Right renal pelvis (tissue), 4 donors: ENCODE measurements at places on chromosomes 1 and 21. TPM values are rescaled to one million over a fixed set of nuclear protein-coding genes. Genes with fewer than 3 reads are reported as not detected.

DNA sequence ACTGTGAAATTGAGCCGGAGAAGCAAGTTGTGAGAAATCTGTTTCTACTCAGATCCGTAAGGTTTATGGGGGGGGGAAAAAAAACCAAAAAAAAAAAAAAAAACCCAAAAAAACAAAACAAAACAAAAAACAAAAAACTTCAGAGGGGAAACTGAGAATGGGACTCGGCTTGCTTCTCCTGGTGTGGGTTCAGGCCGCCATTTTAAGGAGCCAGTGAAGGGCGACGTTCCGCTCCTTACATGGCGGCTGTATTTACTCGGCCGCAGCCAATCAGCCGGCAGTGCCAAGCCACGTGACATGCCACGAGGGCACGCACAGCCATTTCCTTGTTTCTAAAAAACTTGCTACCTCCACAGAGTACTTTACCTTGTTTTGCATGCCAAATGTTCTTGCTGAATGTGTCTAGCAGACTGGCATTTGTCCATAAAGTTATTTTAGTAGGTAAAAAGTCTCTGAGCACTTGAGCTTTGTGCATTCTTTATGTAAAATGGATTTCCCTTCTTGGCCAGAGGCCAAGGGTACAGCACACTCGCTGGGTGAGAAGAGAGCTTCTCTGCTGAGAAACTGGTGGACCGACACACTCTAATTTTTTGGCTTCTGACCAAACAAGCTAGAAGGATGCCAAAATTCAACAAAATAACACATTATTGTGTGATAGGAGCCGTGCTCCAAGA is 101.8 kb downstream of the NFIA start:
- peak; percentile 72 for DNase-seq

- DNase-seq, result no peak
Measured at GRCh38 chr21:37206496-37206895, 60.6 kb downstream of the VPS26C start.

DNA sequence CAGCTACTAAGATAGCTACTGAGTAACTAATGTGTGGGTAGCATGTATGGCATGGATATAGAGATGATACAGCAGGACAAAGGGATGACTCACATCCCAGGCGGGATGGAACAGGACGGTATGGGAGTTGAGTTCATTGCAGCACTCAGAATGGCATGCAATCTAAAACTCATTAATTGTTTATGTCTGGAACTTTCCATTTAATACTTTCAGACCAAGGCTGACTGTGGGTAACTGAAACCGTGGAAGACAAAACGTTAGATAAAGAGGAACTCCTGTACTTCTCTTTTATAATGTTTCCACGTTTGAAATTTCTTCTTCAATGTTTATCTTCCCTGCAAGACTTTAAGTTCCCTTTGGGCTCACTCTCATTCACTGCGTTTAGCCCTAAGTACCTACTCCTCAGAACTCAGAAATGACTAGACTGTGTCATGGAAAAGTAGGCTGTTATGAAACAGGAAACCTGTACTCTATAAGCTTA is 151.9 kb downstream of the MAGI3 start:
- DNase-seq, result no peak

- no peak for DNase-seq
Measured at GRCh38 chr1:243731974-243732625, 117.9 kb downstream of the AKT3 start.

DNA sequence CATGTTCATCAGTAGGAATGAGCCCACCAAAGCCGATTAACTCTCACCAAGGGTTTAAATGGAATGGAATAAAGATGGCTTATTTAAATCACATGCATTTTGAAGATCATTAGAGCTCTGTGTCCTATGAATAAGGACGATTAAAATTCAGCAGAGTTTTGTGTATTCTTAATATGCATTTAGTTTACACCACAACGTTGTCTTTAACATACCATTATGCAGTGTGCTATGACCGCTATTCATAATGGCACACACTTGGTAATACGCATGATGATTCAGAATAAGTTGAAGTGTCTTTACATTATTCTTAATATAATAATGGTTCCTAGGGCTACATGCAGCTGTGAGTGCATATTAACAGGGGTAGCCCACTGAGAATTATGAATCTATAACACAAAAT is 190.7 kb downstream of the PTBP2 start:
- DNase-seq, result no peak

- no peak for DNase-seq
Measured at GRCh38 chr1:192118881-192119405, 39.3 kb upstream of the RGS18 start.

The BRDT gene
- polyA plus RNA-seq, result 0.08 TPM

The CNR2 gene
- 0.08 TPM for polyA plus RNA-seq

The SPRR2A gene
- not detected for polyA plus RNA-seq

The SLAMF1 gene
- 0.16 TPM for polyA plus RNA-seq
